Suppressor macrophage treated with lipopolysaccharide for 4 hours (primary cell): ENCODE measurements at places on chromosomes 11 and 22.

DNA sequence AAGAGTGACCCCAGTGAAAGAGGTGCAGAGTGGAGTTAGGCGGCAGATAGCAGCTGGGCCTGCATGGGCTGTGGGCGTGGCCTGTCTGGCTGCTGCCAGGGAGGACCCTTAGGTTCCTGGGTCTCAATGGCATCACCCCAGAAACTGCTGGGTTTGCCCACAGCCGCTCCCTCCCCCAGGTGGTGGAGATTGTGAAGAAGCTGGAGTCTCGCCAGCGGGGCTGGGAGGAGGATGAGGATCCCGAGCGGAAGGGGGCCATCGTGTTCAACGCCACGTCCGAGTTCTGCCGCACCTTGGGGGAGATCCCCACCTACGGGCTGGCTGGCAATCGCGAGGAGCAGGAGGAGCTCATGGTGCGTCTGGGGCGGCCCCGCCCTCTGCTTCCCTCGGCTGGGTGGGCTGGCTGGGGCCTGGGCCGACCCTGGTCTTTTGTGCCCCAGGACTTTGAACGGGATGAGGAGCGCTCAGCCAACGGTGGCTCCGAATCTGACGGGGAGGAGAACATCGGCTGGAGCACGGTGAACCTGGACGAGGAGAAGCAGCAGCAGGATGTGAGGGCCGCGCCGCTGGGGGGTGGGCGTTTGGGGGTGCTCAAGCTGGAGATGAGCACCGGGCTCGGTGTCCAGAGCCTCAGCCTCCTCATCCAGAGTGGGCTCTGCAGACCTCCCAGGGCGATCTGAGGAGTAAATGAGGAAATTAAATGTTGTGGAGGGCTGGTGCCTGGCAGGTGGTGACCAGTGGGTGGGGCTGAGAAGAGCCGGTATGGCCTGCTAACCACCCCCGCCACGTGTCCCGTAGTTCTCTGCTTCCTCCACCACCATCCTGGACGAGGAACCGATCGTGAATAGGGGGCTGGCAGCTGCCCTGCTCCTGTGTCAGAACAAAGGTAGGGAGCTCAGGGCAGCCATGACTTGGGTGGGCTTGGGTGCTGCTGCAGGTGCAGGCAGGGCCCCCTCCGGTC is 15.0 kb downstream of the SART1 start:
- DNase-seq, result no peak

GRCh38 chr22:28462041-28462440 is 217.6 kb downstream of the TTC28 start:
- no peak for DNase-seq

DNA sequence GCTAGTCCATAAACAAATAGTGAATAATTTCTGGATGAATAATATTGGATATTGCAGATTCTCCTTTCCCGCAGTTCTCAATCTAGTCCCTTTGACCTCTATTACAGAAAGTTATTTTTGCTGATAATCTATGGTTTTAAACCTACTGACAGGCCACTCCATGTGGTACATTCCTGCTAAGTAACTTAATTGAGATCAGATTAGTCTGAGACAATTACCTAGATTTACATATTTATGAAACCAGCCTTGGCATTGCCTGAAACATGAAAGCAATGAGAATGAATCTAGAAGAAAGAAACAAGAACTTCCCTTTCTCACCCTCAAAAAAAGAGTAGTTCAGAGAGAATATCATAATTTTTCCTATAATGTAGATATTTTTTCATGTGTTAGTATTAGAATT is 964.2 kb downstream of the JRKL start:
- no peak for DNase-seq

GRCh38 chr22:50236731-50237409 is 8.0 kb downstream of the TUBGCP6 start:
- DNase-seq, result peak; percentile 24

- no peak for DNase-seq
These were observed 76.9 kb upstream of the TOP3B start for GRCh38 chr22:22059291-22060002.

DNA sequence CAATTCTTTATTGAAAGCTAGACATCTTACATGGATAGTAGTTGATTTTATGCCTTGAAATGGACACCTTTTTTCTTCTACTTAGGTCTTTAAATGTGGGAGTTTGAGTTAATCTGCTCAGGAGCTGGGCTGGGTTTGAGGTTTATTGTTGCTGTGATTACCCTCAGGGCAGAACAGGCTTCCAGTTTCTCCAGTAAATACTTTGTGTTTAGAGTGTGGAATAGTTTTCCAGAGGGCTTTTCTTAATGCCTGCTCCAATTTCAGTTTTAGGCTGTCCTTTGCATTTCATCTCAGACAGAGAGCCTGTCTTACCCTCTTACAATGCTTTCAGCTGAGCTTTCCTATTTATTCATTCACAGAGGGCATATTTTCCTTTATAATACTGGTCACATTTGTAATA is 69.9 kb upstream of the ADORA2A start:
- DNase-seq, result no peak

- DNase-seq, result no peak
These were observed 31.4 kb upstream of the ANO5 start for GRCh38 chr11:22161489-22161888.

GRCh38 chr11:28176351-28176750 is 68.2 kb downstream of the METTL15 start:
- no peak for DNase-seq

DNA sequence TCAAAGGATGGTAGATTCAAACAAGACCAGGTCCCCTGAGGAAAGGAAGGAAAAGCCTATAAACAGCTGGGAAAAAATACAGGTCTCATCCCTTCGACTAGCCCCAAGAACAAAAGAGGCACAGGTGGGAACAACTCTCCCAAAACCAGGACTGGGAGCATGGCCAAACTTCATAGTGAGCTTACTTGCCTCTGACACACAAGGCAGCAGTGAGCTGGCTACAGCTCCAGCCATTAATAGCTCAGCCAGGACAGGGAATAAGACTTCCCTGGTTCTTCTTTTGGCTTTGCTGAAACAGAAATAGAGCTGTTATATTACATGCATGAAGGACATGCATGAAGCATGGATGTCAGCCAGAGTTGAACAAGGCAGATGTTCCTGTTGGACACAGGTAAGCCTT is at the start of gene OR10A2:
Gene OR10A2, plus strand, starts transcription at position 97 of the 400 bp plus-strand sequence. CDS start 6,698 bp downstream, outside the sequence.
- no peak for DNase-seq

DNA sequence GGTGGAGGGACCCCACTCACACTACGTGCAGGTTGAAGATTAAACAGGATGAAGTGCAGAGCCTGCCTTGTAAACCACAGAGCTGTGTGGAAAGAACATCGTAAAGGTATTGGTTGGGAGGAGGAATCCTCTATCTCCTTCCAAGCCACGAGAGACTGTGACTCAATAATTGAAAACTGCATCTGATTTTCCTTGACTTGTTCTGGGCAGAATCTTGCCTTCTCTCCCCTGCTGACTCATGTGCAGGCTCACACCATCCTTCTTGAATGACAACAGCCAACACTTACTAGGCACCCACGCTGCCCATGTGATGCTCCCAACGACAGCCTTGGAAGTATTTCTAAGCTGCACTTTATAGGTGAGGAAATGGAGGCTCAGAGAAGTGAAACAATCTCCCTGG is 563.0 kb downstream of the MIAT start:
- peak; percentile 12 for DNase-seq

DNA sequence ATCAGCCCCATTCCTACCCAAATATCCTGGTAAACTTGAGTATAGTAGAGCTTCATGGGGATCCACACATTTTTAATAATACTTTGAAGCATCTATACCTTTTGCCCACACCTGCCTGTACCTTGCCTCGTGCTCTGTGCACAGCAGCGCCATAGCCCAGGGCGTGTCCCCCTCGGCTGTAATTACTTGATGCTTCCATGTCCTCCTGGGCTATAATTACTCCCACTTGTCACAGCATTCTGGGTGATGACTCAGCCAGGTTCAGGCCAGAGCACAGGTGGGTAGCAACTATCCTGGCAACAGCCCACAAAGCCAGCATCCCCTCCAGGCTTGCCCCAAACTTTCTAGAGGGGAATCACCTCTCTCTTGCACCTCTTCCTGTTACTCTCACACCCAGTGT is 23.7 kb upstream of the SLC36A4 start:
- no peak for DNase-seq

- no peak for DNase-seq
These were observed 8.5 kb upstream of the DMC1 start for GRCh38 chr22:38578505-38578904.

DNA sequence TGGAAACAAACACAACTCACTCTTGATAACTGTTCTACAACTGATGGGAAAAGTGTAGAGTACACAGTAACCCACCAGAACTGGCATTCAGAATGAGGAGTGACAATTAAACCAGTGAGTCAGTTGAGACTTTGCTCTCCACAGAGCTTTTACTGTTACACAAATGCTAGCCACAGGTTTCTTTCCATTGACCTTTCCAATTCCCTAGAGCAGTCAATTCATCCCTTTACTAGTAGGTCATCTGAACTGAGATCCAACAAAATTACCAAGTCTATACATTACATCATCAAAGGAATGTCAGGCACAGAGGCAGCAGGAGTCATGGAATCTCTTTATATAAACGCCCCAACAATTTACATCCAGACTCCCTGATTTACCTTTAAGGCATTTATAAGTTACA is 65.9 kb downstream of the PHF21A start:
- no peak for DNase-seq

- no peak for DNase-seq
These were observed 162.8 kb downstream of the RCN1 start for GRCh38 chr11:32253706-32254105.

DNA sequence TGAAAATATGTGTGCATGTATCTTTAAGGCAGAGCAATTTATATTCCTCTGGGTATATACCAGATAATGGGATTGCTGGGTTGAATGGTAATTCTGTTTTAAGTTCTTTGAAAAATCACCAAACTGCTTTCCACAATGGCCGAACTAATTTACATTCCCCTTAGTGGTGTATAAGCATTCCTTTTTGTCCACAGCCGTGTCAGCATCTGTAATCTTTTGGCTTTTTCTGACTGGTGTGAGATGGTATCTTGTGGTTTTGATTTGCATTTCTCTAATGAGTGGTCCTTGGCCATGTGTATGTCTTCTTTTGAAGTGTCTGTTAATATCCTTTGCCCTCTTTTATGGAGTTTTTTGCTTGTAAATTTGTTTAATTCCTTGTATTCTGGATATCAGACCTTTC is 24.3 kb downstream of the CCDC15 start:
- no peak for DNase-seq

DNA sequence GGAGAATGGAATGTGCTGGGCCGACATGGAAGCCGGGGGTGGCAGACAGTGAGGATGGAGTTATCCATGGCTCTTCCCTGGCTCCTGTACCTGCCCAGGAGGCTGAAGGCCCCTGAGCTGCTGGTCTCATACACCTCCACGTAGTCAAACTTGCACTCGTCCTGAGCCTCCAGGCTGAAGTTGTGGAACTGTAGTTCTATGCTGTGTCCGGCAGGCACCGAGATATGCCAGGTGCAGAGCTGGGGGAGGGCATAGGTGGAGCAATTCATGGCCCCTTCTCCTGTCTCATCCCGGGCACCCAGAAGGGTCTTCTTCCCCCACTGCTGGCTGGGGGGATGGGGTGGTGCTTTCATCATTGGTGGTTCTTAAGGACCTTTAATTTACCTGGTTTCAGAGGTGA is 2.8 kb downstream of the MFRP start:
- no peak for DNase-seq

GRCh38 chr11:67269401-67270255 is 3.4 kb downstream of the GRK2 start:
- DNase-seq, result peak; percentile 65

- peak; percentile 72 for DNase-seq
These were observed 25.9 kb upstream of the WNT7B start for GRCh38 chr22:46002757-46003270.

GRCh38 chr11:35906277-35906661 is 37.6 kb upstream of the LDLRAD3 start:
- DNase-seq, result no peak

GRCh38 chr11:68652683-68653156 is 31.6 kb upstream of the GAL start:
- DNase-seq, result no peak

- DNase-seq, result peak; percentile 37
These were observed 4.1 kb upstream of the UBE2L6 start for GRCh38 chr11:57571606-57572005.

- peak; percentile 73 for DNase-seq
These were observed 38.2 kb downstream of the PITPNB start for GRCh38 chr22:27880778-27881394.

- peak; percentile 65 for DNase-seq
These were observed 13.6 kb upstream of the CD3E start for GRCh38 chr11:118290923-118291322.

DNA sequence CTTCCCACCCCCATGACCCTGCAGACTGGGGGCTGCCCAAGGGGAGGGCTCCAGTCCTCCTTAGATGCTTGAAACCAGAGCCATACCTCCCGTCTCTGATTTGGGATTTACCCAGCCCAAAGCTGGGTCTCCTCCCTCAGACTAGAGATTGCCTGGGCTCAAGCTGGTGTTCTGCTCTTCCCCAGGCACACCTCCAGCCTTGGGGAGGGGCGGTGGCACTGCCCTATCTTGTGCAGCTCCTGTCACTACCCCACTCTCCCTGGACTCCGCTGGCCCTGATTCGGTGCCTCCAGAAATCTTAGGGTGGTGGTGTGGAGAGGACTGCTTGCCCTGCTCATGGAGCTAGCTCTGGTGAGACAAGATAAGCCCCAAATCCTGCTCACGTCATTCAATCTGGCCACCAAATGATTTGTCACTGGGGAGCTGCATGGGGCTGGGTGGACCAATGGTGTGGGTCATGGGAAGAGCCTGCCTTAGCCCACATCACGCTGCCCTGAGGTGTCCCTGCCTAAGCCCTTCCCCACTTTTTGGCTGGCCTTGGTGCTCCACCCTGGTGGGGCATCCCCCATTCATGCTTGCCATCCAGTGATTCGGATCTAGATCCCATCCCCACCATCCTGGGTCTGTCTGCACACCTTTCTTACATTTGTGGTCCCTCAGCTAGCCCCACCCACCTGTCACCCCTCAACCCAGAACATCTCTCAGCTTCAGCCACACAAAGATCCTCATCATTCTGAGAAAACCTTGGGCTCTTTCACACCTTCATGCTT is 87.7 kb downstream of the PDE2A start:
- no peak for DNase-seq

- DNase-seq, result no peak
These were observed 27.6 kb upstream of the RCE1 start for GRCh38 chr11:66815646-66816045.

GRCh38 chr11:39972461-39972860 is 1487.0 kb downstream of the LRRC4C start:
- no peak for DNase-seq

- DNase-seq, result no peak
These were observed 48.6 kb upstream of the ADA2 start for GRCh38 chr22:17267661-17268330.

- no peak for DNase-seq
These were observed 15.6 kb upstream of the MFNG start for GRCh38 chr22:37501610-37502341.
